ENCODE measurements at places on chromosomes 5 and 9.

- DNase-seq: no peak
Measured at GRCh38 chr9:136961279-136962065, 9.4 kb downstream of the LCN12 start.

- DNase-seq: no peak
Measured at GRCh38 chr9:304106-304505, 89.4 kb downstream of the DOCK8 start.

- DNase-seq: no peak
Measured at GRCh38 chr5:5209089-5209488, 69.0 kb downstream of the ADAMTS16 start.

DNA sequence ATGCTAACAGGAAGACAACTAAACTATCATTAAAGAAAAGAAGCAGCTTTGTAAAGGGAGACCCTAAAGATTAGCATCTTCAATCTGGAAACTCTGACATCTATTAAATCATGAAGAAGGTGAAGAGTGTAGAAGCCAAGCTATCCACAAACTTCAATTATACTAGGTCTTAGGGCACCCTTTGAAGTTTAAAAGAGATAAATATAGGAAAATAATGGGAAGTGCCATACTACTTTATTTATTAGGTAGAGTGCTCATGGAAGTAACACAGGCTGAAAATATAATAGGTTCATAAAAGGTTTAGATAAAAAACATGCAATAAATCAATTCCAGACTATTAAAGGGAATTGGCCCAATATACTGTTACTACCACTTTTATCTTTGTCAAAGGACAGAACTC lies 19.9 kb downstream of the CDH10 start:
- DNase-seq: no peak

DNA sequence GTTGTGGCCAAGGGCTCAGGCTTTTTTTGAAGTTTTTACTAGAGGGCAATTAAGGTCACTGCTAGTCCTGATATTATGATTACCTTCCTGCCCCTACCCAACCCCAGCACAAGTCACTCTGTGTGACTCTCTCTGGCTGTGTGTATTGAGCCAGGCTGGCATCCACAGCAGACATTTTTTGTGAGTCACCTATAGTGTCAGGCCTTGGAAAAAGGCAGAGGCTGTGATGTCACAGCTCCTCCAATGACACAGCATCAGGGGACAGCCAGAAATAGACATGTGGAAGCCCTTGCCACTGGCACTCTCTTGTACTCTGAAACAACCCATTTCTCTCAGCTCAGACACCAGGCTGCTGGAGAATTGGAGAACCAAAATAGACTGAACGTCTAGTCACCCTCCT lies 145.4 kb downstream of the NMUR2 start:
- no peak for DNase-seq

DNA sequence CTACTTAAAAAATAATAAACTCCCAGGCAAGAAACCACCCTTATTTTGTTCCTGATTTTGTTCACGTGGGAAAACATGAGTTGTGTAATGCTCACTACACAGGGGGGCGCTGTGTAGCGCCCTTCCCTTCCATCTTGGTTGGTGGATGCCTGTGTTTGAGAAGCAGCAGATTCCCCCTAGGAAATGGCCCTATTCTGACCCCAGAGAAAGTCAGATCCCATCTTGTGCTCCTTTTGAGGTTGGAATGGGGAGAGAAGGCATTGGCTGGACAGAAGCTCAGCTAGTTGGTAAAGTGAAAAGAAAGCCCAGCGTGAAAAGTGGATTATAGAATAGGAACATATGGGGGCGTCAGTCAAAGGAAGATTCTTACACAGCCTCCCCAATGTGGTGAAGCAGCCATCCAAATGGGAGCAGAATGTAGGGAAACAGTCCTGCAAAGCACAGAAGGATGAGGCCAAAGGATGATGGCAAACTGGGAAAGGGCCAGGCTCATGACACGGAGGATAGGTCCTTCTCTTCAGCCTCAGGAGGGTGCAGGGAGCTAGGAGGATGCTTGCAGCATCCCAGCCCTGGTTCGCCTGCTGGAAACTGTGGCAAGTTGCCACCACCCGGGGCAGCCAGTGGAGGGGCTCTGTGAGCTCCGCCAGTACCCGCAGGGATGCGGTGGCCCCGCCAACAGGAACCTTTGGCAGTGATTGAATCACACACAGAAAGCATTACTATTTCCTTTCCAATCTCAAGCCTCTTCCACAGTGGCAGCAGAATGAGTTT lies 314.2 kb upstream of the DAP start:
- DNase-seq: no peak

DNA sequence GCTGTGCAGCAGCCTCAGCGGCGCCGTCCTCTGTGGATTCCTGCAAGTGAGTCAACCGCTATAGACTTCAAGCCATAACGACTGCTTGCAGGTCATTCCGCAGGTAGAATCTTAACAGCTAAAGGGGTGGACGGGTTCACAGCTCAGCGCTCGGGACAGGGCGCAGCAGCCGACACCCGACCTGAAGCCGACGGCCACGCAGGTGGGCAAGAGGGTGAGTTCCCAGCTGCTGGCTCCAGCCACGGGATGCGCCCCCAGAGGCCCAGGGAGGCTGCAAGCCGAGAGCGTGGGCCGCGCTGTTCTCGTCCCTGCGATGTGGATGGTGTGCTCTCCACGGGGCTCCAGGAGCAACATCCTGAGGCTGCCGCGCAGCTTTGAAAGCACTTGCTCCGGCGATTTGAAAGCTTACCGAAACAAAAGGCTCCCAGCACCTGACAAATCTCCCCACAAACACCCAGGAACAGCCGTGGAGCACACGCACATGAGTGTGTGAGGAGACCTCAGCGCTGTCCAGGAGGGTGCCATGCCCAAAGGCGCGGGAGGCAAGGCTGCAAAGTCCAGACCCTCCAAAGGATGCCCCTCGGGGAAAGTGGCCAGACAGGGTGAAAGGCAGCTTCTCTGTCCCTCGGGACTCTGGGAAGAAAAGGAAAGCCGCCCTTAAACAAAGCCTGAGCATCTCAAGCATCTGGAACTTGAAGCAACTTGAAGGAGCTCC lies 48.7 kb downstream of the EXD3 start:
- DNase-seq: no peak

- DNase-seq: no peak
Measured at GRCh38 chr9:114591291-114591787, 3.8 kb downstream of the ATP6V1G1 start.

- no peak for DNase-seq
Measured at GRCh38 chr9:6498982-6499381, 86.0 kb downstream of the UHRF2 start.

GRCh38 chr5:95861221-95861863 lies 38.8 kb upstream of the GLRX start:
- no peak for DNase-seq
